Progenitor cell of endocrine pancreas (in vitro differentiated cells): ENCODE measurements at places on chromosomes 16 and 17. TPM values are rescaled to one million over a fixed set of nuclear protein-coding genes. Genes with fewer than 3 reads are reported as not detected.

- no peak for DNase-seq
These were observed 1.1 kb downstream of the CLUAP1 start for GRCh38 chr16:3501783-3502400.

DNA sequence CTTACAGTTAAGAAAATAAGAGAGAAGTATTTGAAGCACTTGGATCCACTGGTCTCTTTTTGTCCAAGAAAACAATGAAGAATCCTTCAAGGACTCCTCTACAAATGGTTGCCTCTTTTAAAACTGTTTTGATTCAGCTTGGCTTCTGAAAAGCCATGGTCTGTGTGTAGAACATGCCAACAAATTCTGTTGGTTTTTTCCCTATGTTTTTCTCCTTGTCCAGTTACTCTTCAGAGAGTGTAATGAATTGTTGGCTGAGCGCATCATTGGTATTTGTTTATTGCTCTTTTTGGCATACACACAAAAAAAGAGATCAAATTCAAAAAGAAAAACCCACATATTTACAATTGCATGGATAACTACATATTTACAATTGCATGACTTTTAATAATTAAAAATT, at the start of gene ABCA10:
Gene ABCA10, minus strand, starts transcription at position 249 of the 400 bp plus-strand sequence. CDS start 3,466 bp downstream, outside the sequence.
- no peak for DNase-seq

The BAIAP3 gene
- total RNA-seq = 17.5 and 18.2 TPM in 2 replicates

The CCL8 gene
- total RNA-seq = not detected in 2 replicates

The PRCD gene
- total RNA-seq = 0.86 and 1.7 TPM in 2 replicates
